ENCODE measurements at places on chromosomes 5 and 9.
A peak's percentile ranks its signal among the peaks of the same experiment; 100 is the strongest.

- peak; percentile 37 for DNase-seq
Observed at GRCh38 chr5:90529939-90530677, 724 bp upstream of the LYSMD3 start.

GRCh38 chr5:135208903-135209721 is 175.1 kb upstream of the PITX1 start:
- DNase-seq: no peak

DNA sequence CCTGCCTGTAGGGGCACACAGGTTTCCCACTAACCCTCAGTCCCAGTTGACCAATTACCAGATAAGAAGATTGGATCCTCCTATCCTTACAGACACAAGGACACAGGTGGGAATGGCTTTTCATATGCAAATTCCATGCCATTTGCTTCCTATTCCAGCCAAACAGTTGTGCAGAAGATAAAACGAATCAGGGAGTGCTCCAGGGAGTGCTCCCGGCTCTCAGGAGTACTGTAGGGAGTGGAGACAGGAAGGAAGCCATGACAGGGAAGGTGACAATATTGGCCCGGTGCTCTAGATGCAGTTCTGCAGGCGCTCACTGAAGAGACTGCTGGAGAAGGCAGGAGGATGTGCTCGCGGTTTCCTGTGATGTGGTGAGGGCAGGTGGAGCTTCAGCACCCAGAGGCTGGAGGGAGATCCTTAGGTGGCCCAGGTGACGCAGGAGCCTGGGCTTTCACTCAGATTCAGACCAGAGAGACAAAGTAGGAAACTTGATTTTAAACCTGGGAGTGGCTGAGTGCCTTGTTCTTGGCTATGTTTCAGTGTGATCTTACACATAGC is 260.0 kb downstream of the AUH start:
- no peak for DNase-seq

DNA sequence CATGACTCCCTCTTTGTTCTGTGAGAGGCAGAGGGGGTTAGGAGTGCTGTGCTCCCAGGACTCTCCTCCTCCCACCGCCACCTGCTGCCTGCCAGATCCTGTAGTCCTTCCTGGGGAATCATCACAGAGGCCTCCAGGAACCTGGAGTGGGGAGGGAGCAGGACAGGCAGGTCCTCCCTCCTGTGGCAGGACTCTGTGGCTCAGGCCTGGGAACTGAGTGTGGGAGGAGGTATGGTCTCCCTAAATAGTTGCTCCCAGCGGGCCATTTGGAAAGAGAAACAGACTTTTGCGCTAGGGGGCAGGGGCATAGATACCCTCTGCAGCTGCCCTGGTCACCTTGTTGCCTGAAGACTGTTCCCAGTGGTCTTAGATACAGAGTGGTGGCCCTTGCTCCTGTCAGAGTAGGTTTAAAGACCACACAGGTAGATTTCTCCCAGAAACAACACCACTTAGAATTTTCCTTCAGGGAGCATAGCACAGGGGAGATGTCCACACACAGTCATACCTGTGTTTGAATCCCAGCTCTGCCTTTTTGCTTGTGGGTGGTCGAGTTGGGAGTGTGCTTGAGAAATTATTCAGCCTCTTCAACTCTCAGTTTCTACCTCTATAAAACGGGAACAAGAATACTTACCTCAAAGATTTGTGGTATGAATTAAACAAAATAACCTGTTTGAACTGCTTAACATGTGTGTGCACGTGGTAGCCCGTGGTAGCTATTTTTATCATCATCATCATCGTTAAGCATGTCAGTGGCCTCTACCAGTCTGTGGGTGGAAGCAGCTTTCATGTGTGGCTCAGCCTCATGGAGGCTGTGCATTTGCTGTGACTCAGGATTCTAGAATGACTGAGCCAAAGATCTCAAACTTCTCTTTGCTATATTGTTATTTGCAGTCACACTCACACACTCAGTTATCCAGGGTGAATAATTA is 55.8 kb downstream of the SLC22A5 start:
- DNase-seq: no peak

DNA sequence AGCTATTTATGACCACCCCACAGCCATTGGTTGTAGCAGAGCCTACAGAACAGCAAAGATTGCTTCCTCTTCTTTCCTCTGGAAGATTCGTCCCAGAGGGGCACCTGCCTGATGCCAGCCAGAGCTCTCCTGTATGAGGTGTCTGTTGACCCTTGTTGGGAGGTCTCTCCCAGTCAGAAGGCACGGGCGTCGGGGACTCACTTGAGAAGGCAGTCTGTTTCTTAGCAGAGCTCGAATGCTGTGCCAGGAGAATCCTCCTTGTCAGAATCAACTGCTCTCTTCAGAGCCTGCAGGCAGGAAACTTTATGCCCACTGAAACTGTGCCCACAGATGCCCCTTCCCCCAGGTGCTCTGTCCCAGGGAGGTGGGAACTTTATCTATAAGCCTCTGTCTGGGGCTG is 479.5 kb upstream of the IZUMO3 start:
- no peak for DNase-seq

All from NCI-H1930 (cell line).